Activated CD4-positive, CD25-positive, alpha-beta regulatory T cell (primary cell): ENCODE measurements at places on chromosomes 2 and 18.

DNA sequence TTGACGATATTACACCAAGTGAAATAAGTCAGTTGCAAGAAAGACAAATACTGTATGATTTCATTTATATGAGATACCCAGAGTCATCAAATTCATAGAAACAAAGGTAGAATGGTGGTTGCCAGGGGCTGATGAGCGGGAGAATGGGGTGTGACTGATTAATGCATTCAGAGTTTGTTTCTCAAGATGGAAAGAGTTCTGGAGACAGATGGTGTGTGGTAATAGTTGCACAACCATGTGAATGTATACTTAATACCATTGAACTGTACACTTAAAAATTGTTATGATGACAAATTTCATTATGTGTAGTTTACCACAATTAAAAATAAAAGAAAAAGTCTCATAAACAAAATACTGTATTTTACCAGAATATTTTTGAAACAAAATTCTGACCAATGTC lies 117.3 kb downstream of the PIGN start:
- no peak for DNase-seq

DNA sequence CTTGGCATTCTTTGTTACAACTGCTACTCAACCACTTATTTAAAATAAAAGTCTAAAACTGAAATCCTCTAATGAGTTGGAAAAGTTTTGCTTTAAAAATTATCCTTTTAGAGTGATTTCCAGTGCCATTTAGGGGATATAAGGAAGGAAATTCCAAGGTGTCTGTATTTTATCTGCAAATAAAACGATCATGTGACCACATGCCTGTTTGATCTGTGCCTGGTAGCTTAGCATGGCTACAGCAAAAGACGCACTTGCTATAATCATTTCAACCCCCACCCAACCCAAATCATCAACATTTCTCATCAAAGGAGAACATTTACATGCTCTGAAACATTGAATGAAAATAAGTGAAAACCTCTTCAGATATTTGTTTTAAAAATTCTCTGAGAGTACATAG lies 615.1 kb downstream of the IRS1 start:
- DNase-seq: no peak

- no peak for DNase-seq
Observed at GRCh38 chr2:96945014-96945413, 41.4 kb downstream of the FAM178B start.

- DNase-seq: no peak
Observed at GRCh38 chr2:74441690-74442482, at the start of gene RTKN. RTKN (minus strand) TSS chr2:74441937; CDS start chr2:74441816, 121 bp downstream.

DNA sequence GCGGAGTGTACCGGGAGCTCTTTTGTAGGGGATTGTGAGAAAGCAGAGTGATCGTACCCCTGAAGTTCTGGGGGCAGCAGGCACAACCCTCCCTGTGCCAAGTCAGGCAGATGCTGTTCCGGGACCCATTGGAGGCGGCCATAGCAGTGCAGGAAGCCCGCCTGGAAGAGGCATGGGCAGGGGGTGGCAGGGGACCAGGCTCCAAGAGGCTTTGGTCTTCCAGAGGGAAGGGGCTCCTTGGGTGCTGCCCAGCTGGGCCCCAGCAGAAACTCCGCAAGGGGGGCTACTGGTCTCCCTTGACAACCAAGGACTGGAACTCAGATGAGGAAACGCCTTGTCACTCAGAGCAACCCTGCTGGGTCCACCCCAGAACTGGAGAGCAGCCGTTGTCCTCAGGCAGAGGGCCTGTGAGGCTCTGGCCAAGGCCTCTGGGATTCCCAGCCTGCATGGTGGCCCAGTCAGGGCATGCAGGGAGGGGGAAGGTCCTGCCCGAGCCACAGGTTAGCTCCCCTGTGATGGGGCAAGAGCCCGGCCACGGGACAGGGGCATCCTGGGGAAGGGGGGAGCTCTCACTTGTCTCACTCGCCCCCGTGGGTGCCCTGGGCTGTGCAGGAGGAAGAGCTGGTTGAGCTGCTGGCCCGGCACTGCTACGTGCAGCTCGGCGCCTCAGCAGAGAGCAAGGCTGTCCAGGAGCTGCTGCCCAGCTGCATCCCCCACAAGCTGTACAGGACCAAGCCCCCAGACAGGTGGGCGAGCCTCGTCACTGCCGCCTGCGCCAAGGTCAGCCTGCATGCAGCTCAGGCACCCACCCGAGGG lies 21.0 kb upstream of the GPR17 start:
- no peak for DNase-seq

- no peak for DNase-seq
Observed at GRCh38 chr2:30625701-30626100, 178.7 kb downstream of the LCLAT1 start.
